ENCODE measurements at places on chromosomes 13 and 19.
A peak's percentile ranks its signal among the peaks of the same experiment; 100 is the strongest.

GRCh38 chr13:49580980-49581680 is 4.2 kb downstream of the RCBTB1 start:
- no peak for DNase-seq

GRCh38 chr19:4676955-4677731 is 7.0 kb upstream of the MYDGF start:
- peak; percentile 23 for DNase-seq

- no peak for DNase-seq
These were observed 636.7 kb upstream of the GPC6 start for GRCh38 chr13:92589955-92590354.

DNA sequence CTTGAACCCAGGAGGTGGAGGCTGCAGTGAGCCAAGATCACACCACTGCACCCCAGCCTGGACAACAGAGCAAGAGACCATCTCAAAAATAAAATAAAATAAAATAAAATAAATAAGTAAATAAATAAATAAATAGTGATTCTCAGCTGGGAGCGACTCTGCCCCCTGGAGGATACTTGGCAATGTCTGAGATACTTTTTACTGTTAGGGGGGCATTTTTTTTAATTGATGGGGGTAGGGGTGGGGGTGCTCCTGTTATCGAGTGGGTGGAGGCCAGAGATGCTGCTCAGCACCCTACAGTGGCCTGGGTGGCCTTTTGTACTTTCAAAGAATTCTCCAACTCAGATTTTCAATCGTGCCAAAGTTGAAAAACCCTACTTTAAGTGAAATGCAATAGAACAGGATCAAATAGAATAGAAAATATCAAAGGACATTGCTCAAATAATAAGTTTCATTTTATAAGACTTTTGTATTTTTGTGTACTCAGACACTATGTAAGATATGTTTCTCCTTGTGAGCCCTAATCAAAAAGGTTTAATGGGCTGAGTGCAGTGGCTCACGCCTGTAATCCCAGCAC is 7.1 kb upstream of the CLPP start:
- peak; percentile 49 for DNase-seq

- DNase-seq = no peak
These were observed 90.1 kb downstream of the SLITRK6 start for GRCh38 chr13:85709072-85709471.

DNA sequence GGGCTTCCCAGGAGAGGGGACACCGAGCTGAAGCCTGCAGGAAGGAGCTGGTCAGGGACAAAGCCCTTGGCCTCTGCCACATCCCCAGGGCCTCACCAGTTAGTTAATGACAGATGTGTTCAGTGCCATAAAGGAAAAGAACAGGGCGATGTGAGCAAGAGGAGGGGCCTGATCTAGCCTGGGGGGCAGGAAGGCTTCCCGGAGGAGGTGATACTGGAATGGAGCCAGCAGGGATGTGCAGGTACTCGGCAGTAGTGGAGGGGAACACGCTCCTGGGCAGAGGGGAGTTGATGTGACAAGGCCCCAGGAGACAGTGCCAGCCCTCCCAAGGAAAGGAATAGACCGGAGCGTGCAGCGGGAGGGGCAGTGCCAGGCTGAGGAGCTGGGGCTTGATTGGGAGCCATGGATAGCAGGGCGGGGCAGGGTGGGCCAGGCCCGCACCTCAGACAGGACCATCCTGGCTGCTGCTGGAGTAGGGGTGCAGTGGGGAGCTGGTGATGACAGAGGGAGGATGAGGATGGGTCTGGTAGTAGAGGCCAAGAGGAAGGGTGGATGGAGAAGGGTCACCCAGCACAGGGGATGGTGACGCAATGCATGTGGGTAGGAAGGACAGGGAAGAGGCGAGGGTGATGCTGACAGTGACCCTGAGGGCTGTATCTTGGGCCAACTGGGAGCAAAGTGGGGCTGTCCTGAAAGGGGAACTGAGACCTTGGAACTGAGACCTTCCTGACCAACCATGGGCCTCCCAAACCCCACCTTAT is 4.1 kb downstream of the C19orf33 start:
- DNase-seq = no peak

GRCh38 chr19:22622901-22623840 is 11.0 kb upstream of the ZNF492 start:
- no peak for DNase-seq

Data from Kasumi-1 (cell line).